GM12878 (cell line): ENCODE measurements at places on chromosomes 12 and 14.

GRCh38 chr12:21604245-21605101, at the start of gene GYS2:
Gene GYS2 (minus strand): TSS chr12:21604847. CDS start chr12:21604592, 255 bp downstream.
- no peak for DNase-seq

- no peak for DNase-seq
Observed at GRCh38 chr14:93031505-93032315, 84.0 kb downstream of the ITPK1 start.

- DNase-seq = no peak
Observed at GRCh38 chr12:57632958-57633840, at the start of gene B4GALNT1. Gene B4GALNT1 (minus strand): TSS chr12:57633201. CDS start chr12:57632132, 1,069 bp downstream.

DNA sequence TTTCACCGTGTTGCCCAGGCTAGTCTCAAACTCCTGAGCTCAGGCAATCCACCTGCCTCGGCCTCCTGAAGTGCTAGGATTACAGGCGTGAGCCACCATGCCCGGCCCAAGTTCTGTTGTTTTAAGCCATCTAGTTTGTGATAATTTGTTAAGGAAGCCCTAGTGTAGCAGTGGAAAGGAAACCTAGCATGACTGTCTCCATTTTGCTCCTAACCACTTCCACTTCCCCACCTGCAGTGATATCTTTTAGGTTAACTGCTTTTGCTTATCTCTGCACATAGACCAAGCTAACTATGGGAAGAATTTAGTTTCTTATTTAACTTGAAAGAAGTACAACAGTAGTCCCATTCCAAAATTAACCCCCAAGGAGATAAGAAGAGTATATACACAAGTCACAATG, 109.5 kb upstream of the NAP1L1 start:
- no peak for DNase-seq

DNA sequence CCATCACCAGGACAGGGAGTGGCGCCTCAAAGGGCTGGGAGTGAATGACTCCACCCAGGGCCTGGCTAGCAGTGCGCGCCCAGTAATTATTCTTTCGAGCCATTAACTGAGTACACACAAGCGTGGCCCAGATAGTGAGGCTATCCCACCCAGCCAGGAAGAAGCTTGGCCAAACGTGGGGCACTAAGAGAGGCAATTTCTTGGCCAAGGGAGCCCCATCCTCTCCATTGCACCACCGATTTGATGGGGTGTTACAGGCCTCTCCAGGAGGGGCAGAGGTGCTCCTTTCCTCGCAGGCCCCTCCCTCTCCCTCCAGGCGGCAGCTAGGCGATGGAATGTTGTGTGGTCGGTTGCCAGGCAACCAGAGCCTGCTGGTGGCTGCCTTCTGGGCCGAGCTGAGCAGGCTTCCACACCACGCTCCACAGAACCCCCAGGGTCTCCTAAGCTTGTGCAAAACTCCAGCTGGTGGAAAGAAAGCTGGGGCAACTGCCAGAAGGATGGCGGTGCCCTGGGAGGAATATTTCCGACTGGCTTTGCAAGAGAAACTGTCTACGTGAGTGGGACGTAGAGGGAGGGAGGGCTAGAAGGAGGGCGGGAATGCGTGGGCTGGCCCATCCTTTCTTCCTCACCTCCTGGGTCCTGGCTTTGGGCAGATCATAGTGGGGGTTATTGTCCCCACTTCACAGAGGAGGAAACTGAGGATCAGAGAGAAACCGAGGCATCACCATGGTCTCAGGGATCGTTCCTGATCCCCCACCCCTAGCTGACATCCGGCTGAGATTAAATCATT, at the start of gene CFAP73:
TSS of gene CFAP73 (plus strand) at position 364 of the 790 bp plus-strand sequence. CDS start at position 498, 134 bp downstream.
- DNase-seq = no peak
